ENCODE measurements at places on chromosomes 12 and 14.

DNA sequence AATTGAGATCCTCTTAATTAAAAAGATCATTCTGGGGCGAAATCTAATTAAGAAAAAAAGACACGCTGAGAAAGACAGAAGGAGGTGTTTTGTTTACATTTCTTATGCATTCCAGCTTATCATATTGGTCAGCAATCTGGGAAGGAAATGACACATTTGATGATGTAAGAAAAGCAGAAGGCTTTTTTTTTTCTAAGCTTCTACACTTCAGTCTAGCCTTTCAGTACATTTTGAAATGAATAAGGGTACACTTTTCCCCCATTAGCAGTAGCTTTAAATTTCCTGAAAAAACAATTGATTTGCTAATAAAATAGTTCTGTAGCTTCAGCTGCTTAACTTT is 5.9 kb upstream of the GSC start:
- no peaks in the 10 kb centered on the region for H3K36me3 ChIP-seq
- H3K27ac ChIP-seq = peak overlapping the region; percentile 71
- DNase-seq = no peak
- H3K4me3 ChIP-seq = no peak overlapping the region

- DNase-seq = no peak
- H3K4me3 ChIP-seq = no peak overlapping the region
- H3K4me1 ChIP-seq = no peaks in the 10 kb centered on the region
- no peaks in the 10 kb centered on the region for H3K36me3 ChIP-seq
These were observed 124.2 kb downstream of the PHETA1 start for GRCh38 chr12:111244673-111245072.

DNA sequence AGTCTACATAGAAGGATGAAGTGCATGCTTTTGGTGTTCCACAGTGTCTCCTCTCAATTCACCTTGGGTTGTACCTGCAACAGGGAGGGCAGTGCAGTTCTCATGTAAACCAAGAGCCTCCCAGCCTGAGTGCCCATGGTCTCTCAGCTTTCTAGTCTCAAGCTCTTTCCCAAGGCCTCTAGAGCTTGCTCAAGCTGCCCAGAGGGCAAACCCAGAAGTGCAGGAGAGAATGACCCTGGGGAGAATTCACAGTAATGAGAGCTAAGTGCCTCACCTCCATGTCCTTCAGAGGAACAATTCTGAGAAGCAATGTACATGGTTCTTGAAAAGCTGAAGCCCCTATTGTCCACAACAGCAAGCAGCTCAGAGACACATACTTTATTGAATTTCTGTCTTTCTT is 180.5 kb downstream of the BCAT1 start:
- H3K27me3 ChIP-seq = no peaks in the 10 kb centered on the region
- no peak for DNase-seq
- H3K36me3 ChIP-seq = no peaks in the 10 kb centered on the region
- H3K4me3 ChIP-seq = no peak overlapping the region
- no peak overlapping the region for H3K27ac ChIP-seq

DNA sequence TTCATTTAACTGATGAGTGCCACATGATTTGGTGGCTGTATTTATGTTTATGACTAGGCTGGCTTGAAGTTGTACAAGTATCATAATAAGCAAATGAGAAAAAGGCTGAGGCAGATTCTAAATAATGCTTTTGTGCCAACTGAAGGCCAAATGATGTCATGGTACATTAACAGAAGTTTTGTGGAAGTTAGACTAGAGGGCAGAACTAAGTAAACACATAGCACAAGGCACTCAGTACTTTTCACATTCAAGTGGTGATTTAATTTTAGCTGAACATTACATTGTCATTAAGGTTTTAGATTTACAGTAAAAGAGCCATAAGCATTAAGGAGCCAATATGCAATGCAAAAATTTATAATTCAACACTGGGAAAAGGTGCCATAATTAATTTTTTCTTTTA is 21.1 kb downstream of the PPP1CC start:
- H3K27me3 ChIP-seq = no peaks in the 10 kb centered on the region
- no peak overlapping the region for H3K27ac ChIP-seq
- H3K4me3 ChIP-seq = no peak overlapping the region

DNA sequence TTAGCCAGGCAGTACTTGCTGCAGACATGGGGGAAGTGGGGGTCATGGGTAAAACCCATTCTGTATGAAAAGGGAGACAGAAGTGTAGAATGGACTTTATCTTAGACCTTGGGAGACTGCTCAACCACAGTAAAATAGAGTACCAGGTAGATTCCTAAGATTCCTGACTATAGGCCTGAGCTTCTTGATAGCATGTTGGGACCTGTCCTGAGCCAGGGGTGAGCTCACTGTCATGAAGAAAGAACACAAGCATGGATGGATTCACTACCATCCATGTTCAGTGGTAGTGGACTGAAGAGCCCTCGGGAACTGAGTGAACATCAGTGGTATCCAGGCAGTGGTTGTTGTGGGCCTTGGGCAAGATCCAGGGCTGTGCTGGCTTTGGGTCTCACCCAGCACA is 1003.8 kb downstream of the TMTC2 start:
- no peaks in the 10 kb centered on the region for H3K4me1 ChIP-seq
- H3K27me3 ChIP-seq = no peaks in the 10 kb centered on the region
- no peak overlapping the region for H3K4me3 ChIP-seq
- no peaks in the 10 kb centered on the region for H3K36me3 ChIP-seq
- no peak overlapping the region for H3K27ac ChIP-seq

DNA sequence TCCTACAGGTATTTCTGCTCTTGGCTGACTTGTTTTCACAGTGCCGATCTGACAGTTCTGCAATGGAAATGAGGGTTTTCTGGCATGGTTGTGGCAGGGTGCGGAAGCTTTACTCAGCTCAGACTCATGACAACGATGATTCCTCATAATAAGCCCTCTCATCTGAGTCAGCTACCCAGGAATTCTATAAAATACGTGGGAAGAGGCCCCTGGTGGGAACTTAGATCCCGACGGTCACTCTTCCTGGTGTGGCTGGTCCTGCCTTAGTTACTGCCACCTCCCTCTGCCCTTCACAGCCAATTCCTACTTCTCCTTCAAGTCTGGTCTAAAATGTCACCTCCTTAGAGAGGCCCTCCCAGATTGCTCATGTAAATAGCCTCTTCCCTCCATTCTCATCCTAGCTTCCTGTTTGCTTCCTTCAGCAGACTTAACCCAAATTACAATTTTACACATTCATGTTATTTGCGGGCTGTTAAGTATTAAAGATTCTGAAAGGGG is 104.2 kb upstream of the MAP1LC3B2 start:
- peak; percentile 66 for DNase-seq
- H3K36me3 ChIP-seq = no peaks in the 10 kb centered on the region
- no peak overlapping the region for H3K27ac ChIP-seq
- H3K4me3 ChIP-seq = no peak overlapping the region

DNA sequence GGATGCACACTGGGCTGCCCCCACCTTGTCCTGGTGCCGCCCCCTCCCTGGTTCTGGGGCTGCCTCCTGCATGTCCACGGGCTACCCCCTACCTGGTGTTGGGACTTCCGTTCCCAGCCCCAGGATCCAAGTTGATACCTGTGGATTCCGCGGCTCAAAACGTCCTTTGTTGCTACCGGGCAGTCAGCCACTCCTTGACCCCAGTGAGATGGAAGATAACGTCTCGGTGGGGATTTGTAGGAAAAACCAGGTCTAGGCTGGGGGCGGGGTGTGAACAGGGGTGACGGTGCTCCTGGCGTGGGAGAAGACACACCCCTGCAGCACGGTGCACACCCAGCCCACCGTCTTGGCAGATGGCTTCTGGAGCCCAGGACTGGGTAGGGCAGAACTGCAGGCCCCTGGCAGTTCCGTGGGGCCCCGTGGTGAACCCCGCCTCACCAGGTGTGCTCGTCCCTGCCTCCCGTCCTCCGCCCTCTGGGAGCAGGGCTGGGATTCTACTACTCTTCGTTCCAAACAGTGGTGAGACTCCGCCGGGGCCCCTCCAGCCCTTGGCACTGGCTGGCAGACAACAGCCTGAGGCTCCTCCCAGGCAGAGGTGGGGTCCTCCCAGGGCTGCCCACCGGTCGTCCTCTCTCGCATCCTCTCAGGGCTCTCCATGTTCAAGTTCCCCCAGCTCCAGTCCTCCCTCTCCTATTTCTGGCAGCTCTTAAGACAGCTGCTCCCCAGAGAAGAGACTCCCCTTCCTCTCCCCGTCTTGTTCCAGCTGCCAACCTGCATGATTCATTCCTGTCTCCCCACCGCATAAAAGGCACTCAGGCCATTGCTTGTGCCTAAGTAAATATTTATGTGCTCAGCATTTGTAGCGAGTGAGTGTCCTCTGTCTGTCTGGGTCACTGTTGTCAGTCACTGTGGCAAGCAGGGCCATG is 75.5 kb downstream of the FBXL14 start:
- peaks cover 7% of the 10 kb centered on the region for H3K4me1 ChIP-seq
- no peaks in the 10 kb centered on the region for H3K27me3 ChIP-seq
- no peak overlapping the region for H3K27ac ChIP-seq
- H3K4me3 ChIP-seq = no peak overlapping the region
- H3K36me3 ChIP-seq = no peaks in the 10 kb centered on the region
- peak; percentile 37 for DNase-seq

DNA sequence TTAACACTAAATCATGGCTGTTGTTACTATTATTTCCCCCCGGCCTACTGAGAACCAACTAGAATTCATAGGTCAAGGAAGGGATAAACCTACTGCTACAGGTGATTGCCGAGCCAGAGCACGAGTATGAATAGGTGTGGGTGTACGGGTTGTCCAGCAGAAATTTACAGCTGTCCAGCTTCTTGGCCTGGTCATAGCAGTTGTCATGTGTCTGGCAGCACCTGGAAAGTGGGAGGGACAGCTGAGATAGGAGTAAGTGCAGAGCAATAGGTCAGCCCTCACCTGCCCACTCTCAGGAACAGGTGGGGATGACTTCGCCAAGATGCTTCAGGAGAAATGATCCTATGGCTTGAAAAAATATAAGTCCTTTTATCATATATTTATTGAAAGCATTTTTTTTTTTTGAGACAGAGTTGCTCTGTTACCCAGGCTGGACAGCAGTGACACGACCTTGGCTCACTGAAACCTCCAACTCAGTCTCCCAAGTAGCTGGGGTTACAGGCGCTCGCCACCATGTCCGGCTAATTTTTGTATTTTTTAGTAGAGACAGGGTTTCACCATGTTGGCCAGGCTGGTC is 2.6 kb downstream of the PLA2G1B start:
- no peak overlapping the region for H3K27ac ChIP-seq
- H3K27me3 ChIP-seq = no peaks in the 10 kb centered on the region
- no peak for DNase-seq
- H3K4me1 ChIP-seq = no peaks in the 10 kb centered on the region
- H3K36me3 ChIP-seq = no peaks in the 10 kb centered on the region

- peak overlapping the region; percentile 83 for H3K27ac ChIP-seq
- peaks cover 12% of the 10 kb centered on the region for H3K4me1 ChIP-seq
- H3K36me3 ChIP-seq = no peaks in the 10 kb centered on the region
- DNase-seq = peak; percentile 96
- H3K4me3 ChIP-seq = no peak overlapping the region
These were observed 165.8 kb downstream of the PPM1H start for GRCh38 chr12:62769076-62769619.
